Occipital lobe (tissue), 3 donors: ENCODE measurements at places on chromosomes 6 and 20.
A peak's percentile ranks its signal among the peaks of the same experiment; 100 is the strongest.

DNA sequence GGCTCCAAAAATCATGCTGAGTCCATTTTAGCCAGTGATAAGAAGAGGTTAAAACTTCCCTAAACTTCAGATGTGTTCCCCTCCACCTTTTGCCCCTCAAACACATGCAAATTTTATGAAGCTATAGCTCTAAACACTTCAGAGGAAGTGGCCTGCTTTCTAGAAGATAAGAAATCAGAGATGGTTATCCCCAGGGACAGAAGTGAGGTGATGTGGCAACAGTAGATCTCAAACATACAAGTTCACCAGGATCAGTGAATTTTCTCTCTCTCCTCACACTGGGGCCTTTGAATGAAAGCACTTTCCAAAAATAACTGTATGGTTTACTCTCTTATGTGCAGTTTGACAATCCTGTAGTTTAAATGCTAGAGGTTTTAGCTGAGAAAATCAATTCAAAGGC, 332.0 kb downstream of the BTBD9 start:
- DNase-seq, result no peak

- no peak for DNase-seq
These were observed 68.2 kb downstream of the FIG4 start for GRCh38 chr6:109759098-109759955.

- no peak for DNase-seq
These were observed 46.5 kb upstream of the TPD52L1 start for GRCh38 chr6:125107048-125107447.

GRCh38 chr6:142927904-142928303, 17.1 kb downstream of the HIVEP2 start:
- DNase-seq, result no peak

- DNase-seq, result no peak
These were observed 57.9 kb downstream of the MAFB start for GRCh38 chr20:40631119-40631631.

GRCh38 chr6:75932067-75932466, 140.4 kb downstream of the IMPG1 start:
- DNase-seq, result no peak

- no peak for DNase-seq
These were observed 1127.5 kb downstream of the GRIK2 start for GRCh38 chr6:102520966-102521365.

DNA sequence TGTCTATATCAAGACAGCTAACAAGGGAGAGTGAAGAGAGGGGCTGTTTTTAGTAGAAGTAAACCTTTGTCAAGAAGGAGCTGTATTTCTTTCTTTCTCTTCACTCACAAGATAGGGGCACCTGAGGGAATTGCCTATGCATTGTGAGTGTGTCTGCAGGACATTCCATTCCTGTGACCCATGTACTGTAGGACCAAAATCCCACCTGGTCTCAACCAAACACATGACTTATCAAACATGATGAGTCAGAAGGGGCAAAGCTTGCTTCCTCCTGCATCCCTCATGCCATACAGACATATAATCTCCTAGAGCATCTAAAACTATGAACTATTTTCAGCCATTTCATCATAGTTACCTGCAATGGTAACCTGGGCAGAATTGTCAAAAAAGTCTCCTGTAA, 21.8 kb downstream of the PKHD1 start:
- DNase-seq, result no peak

DNA sequence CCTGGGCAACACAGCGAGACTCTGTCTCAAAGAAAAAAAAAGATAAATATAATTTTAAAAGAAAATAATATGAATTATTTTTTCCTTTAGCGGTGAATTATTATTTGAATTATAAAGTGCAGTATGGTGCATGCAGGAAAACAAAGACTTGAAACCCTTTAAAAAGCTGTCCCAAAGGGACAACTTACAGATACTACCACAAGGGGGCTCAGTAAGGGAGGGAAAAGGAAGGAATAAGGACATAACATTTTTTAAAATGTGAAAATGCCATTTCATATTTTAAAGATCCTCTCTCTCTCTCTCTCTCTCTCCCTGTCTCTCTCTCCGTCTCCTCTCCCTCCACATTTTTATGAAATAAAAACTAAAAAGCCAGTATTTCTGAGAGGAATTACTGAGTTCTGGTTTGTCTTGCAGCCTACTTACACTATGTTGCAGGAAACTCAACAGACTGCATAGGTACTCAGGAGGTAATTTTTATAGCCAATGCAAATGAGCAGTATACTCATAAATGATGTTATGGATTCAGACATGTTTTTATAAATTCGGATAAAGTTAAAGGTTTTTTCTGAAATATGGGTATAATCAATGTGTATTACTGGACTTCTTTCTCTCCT, 455.0 kb upstream of the GJE1 start:
- no peak for DNase-seq

DNA sequence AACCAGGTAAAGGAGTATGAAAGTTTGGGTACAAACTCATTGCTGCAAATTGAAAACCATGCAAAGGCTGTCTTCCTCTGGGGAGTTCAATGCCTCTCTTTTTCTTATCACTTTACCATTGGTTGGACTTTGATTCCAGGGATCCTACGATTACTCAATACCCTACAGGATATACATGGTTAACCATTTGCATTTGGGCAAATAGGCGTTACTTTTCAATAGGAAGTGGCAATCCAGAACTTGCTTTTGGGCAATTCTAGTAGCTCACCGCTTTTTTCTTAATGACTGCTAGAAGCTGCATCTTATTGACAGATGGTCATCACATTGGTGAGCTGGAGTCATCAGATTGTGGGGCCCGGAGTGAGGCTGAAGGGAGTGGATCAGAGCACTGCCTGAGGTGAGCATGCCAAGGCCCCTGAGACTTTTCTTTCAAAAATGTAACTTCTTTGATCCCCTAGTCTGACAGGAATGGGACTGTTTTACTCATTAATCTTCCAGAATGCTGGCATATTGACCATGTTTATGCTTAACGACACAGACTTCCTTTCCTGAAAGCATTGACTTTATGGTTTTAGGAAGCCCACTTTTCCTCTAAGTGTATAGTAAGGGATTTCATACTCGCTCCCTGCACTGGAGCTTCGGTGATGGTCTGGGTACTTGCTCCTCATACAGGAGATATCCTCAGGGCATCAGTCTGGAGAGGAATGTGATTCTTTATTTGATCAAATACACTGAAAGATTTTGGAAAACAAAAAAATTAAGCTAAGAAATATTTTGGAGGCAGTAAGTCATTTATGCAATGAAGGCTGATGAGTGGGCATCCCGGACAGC, at the start of gene CCR6:
CCR6 (plus strand) TSS at position 270 of the 831 bp plus-strand sequence. CDS start 13,039 bp downstream, outside the sequence.
- DNase-seq, result no peak

- DNase-seq, result no peak
These were observed 37.1 kb downstream of the QRSL1 start for GRCh38 chr6:106666282-106667021.

DNA sequence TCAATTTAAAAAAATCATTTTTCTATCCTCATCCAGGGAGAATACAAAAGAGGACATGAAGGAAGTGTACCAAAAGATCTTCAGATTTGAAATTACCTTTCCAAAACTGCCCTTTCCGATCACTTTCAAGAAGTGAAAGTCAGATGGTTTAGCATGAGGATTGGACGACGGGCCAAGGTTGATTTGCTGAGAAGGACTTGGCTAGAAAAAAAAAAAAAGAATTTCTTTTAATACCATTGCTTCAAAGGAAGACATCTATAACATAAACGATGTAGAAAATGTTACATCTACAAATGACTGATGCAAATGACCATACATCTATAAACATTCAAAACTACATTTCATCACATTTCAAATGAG, 120.9 kb upstream of the SLC2A12 start:
- no peak for DNase-seq

- DNase-seq, result peak; percentile 25
These were observed 445.4 kb upstream of the DEFB115 start for GRCh38 chr20:30811885-30812671.

DNA sequence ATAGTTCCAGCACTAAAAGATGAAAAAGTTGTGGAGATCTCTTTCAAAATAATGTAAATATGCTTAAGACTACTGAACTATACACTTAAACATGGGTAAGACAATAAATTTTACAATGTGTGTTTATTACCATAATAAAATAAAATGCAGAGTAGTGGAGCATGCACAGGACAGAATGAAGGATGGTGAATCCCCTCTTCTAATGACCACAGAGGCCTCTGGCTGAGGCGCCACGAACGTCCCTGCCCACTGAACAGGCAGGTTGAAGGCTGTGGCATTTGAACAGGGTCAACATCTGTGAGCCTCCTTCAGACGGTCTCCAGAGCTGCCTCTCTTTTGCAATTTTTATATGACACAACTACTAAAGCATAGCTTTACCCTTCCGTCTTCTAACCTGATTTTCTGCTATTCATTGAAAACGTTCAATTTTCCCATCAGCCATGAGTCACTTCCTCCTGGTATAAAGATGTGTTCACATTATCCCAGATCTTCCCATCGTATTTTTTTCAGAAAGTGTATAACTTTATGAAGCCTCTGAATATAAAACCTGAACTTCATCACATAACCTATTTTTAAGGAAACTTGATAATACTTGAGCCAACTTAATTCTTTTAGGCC, 37.8 kb downstream of the ADGRF4 start:
- no peak for DNase-seq

GRCh38 chr6:31775633-31776484, 1.3 kb downstream of the VWA7 start:
- DNase-seq, result no peak

GRCh38 chr6:125270380-125270779, 31.4 kb downstream of the HDDC2 start:
- DNase-seq, result no peak

GRCh38 chr20:62190639-62191411, 8.0 kb downstream of the MTG2 start:
- DNase-seq, result no peak

DNA sequence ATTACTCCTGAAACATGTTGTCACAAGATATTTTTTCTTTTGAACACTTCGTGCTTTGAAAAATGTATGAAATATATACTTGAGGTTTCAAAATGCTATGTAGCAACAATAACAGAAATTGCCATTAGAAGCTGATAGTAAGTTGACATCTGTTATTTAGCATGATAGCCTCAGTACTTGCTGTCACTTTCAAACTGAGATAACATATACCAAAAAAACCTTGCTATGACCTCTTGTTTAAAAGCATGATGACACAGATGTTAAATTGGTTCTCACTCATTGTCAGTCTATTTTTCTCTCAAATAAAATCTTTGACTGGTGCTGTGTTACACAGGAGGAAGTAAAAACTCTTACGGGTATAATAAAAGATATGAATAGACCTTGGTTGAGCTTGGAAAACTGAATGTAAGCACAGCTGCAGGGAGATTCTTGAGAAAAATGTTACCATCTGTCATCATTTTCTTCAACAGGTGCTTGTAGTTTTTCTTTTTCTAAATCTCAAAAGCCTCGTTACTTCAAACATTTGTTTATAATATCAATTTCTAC, 18.6 kb downstream of the MOXD1 start:
- no peak for DNase-seq

GRCh38 chr6:29647927-29648642, 8.8 kb upstream of the MOG start:
- DNase-seq, result no peak

GRCh38 chr20:55472704-55473103, 532.6 kb downstream of the CBLN4 start:
- DNase-seq, result no peak

DNA sequence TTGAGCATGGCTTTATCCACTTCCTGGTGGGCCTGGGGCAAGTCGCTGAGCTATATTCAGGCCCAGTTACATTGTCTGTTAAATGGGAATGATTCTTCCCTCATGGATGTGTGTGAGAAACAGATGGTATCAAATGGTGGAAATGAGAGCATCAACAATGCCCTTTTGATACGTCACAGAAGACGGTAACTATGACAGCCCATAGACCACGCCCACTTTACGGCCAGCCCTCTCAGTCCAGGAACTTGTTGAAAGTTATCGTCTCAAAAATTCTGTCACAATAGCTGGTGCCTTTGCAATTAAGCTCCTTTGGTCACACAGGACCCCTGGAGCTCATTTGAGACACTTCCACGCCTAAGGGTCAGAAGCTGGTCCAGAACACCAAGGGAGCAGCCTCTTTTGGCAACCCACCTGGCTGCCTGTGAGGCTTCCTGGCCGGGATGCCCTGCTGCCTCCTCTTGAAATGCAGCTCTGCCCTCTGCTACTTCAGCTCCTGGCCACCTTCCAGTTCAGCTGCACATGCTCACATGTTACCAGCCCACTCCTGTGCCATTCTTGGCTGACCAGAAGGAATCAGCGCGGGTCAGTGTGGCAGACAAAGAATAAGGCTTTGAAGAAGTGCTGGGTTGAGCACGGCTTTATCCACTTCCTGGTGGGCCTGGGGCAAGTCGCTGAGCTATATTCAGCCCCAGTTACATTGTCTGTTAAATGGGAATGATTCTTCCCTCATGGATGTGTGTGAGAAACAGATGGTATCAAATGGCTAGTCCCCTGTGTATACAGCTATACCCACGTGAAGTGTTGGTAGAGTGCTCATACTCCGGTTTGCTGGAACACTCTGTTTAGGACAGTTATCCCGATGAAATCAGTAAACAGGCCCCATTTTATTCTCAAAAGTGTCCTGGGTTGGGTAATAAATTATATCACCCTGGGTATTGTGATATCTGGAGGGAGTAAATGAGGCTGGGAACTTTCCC, 199.2 kb upstream of the SUPT3H start:
- no peak for DNase-seq

GRCh38 chr6:138692978-138693909, 80.3 kb upstream of the CCDC28A start:
- peak; percentile 6 for DNase-seq

- DNase-seq, result no peak
These were observed 173.6 kb downstream of the CDC5L start for GRCh38 chr6:44561060-44561623.

DNA sequence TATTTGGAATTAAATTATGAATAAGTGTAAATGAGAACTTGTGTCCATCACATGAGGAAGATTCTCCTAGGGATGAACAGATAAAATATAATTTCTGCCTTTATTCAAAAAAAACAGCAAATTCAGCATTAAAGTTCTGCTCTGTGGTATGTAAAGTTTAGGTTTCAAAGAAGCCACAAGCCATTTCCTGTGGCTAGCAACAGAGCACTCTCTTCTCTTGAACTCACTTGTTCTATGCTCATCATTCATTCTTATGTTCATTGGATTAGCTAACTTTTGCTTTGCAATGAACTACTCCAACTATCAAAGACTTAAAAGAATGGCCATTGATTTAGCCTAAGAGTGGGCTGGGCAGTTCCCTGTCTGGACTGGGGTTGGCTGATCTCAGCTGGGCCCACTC, 20.8 kb upstream of the SNRPB2 start:
- DNase-seq, result no peak

DNA sequence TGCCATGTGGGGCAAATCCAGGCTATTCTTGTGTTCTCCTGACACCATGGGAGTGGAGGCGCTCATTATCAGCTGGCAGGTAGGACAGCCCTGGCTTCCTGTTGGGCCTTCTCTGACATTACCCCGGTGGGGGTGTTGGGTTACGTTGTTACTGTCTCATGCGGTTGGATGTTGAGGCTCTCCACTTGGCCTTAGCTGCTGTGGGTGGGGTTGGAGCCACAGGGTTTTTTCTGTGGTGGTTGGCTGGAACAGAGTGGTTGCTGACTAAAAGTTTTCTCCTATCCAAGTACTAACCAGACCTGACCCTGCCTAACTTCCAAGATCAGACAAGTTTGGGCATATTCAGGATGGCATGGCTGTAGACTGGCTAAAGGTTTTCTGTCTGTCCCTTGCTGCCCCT, 20.2 kb downstream of the RIPK1 start:
- no peak for DNase-seq

- peak; percentile 87 for DNase-seq
These were observed 649 bp upstream of the RGL2 start for GRCh38 chr6:33299237-33299944.
